ENCODE measurements at places on chromosomes 4 and X.

DNA sequence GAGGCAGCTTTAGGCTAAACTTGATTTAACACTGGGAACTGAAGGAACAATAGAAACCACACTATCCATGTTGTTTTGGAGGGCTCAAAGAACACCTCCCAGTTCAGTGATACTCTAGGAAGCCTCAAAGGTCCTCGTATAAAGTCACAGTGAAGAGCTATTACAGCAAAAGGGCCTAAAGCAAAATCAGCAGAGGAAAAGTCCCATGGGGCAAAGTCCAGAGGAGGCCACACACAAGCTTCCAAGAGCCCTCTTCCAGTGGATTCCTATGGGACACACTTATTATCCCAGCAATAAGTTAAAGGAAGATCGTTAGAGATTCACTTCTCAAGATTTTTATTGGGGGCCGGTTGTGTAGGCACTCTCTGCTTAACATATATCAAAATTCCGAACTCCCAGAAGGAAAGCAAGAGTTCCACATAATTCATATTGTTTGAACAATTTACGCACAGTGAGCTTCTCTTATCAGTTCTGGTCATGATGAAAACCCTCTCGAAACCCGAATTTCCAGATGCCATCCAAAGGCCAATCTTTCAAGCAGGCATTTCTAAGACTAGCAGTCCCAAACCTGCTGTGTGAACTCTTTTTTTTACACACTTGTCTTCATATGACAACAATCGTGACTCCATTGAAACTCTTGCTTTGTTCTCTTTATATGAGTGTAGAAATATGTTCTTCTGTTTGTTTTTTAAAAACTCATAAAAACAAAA is 53.7 kb downstream of the ANXA5 start:
- no peak for DNase-seq

- DNase-seq, result no peak
These were observed 62.2 kb downstream of the ANXA3 start for GRCh38 chr4:78613522-78614321.

DNA sequence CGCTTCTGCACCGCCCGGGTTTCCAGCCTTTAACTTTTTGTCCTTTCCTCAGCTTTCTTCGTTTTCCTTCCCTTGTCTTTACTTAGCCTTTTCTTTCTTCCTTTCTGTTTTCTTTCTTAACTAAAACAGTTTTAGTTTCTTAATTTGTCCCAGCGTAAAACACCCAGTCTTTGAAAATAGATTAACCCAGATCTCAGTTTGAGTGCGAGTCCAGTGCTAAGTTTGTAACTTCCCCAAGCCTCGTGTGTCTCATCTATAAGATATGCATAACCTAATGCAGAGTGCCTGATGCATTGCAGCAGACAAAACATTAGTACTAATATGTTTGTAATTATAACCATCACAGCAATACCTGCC is 460 bp upstream of the GEMIN8 start:
- DNase-seq, result no peak

DNA sequence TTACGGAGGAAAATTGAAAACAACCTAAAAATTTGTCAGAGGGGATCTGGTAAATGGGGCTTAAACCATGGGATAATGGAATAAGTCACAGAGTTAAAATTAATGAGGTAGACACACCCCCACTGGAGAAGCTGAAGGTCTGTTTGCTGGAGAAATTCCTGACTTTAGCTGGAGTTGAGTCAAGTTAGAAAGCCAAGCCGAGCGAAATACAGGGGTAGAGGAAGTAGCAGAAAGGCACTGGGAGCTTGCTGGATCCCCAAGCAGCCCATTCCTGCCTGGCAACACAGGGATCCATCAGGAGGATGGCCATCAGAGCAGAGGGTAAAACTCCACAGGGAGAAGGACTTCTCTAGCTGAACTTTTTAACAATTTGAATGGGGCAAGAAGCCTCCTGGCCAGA is 163.8 kb downstream of the ATRX start:
- DNase-seq, result no peak

GRCh38 chrX:8084006-8084405 is 87.1 kb downstream of the VCX2 start:
- DNase-seq, result no peak

DNA sequence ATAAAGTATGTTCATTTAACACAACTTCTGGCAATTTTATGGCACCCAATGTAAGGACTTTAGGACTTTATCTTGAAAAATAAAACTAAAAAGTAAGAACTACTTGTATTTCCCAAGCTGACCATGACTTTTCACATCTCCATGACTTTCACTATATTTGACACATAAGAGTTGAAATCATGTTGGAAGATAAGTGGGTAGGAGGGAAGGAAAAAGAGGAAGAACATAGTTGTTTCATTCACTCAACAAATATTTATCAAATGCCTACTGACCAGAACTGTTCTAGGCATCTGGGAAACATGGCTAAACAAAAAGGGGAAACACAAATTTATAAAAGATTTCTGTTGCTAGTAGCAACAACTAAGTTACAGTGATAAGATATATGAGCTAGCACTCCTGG is 16.0 kb downstream of the SCLT1 start:
- DNase-seq, result no peak

DNA sequence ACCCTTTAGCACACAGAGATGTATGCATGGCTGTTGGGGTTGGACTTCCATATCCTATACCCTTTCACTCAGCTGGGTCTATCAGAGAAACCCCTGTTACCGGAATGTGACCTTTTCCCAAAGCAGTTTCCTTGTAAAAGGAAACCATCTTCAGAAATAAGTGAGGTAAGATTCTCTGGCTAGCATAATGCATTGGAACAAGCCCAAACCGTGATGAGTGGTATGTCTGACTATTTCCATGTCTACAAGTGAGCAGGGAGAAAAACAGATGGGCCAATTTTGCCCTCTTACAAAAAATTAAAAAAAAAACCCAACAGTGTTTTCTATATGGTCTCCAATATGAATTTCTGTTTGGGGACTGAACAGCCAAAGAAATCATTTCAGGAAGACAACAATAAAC is 283.9 kb downstream of the SMARCA1 start:
- no peak for DNase-seq

- DNase-seq, result peak; percentile 28
These were observed 23.9 kb downstream of the HMX1 start for GRCh38 chr4:8847764-8848163.

GRCh38 chrX:17984415-17984814 is 123.3 kb upstream of the RAI2 start:
- no peak for DNase-seq

- DNase-seq, result no peak
These were observed 3.9 kb upstream of the RRAGB start for GRCh38 chrX:55713631-55714030.

DNA sequence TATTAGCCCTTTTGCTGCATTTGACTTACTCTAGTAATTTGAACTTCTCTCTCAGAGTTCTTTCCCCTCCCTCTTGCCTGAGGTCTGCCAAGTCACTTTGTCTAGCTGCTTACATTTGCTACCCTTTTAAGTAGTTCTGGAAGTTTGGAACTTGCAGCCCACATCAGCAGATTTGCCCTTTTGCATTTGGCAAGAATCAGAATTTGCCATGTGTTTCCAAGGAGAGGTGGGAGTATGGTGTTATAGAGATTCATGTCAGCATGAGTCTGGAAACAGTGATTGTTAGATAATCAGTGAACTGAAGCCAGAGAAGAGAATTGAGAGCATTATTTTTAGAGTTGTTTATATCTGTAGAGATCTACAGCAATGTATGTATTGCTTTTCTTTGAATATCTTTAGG is 52.1 kb downstream of the KLHL34 start:
- no peak for DNase-seq

DNA sequence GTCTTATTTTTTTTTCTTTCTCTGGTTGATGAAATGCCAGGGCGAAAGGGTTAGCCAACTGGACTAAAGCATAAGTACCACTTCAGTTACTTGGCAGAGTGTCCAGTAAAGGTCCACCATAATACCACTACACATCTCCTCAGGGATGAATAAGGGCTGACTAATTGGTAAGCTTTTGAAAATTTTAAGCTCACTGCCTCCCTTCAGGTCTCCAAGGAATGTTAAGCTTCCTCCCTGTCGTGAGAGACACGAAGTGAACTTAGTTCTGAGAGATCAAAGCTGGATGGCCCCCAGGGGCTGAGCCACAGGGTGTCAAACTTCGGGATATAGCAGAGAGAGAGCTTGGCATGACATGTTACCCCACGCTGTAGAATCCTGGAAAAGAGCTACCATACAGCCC is 111.4 kb downstream of the VSIG4 start:
- no peak for DNase-seq

DNA sequence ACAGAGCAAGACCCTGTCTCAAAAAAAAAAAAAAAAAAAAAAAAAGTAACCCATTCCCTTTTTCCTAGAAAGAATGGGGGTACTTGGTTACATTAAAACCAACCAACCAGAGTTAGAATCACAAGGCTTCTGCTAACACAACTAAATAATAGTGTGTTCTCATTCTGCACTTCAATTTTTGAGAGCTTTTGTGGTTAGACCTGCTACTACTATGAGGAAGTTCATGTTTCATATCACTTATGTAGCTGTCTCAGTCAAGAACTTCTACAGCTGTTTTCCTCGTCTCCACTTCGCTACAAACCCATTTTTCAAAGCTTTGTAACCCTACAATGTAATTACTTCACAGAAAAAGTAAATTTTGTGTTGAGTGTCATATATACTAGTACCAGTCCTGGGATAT is 58.3 kb downstream of the PDHA2 start:
- no peak for DNase-seq

- DNase-seq, result no peak
These were observed 240.0 kb downstream of the GPC3 start for GRCh38 chrX:133745349-133745748.

- DNase-seq, result no peak
These were observed 61.0 kb downstream of the SEPSECS start for GRCh38 chr4:25098964-25099891.

- DNase-seq, result no peak
These were observed 57.1 kb upstream of the MID1 start for GRCh38 chrX:10677490-10677889.

GRCh38 chr4:177185151-177185550 is 124.5 kb upstream of the NEIL3 start:
- no peak for DNase-seq

- DNase-seq, result no peak
These were observed 19.3 kb downstream of the CLTRN start for GRCh38 chrX:15645266-15645665.

DNA sequence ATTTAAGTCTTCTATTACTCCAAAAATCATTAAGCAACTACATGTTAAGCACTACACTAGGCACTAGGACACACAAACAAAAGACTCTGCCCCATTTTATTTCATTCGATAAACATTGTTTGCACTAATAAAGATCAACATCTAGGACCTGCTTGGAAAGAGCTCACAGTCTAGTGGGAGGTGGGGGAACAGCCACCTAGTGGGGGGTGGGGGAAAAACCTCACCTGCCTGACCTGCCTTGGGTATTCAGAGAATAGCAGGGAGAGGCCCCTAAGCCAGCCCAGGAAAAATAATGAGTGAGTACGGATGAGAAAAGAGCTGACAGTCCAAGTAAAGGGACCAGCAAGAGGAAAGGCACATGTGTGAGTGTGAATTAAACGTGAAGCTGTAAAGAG is 52.2 kb downstream of the PRDM5 start:
- no peak for DNase-seq

- DNase-seq, result no peak
These were observed 11.9 kb upstream of the TMEM185A start for GRCh38 chrX:149643496-149643895.

DNA sequence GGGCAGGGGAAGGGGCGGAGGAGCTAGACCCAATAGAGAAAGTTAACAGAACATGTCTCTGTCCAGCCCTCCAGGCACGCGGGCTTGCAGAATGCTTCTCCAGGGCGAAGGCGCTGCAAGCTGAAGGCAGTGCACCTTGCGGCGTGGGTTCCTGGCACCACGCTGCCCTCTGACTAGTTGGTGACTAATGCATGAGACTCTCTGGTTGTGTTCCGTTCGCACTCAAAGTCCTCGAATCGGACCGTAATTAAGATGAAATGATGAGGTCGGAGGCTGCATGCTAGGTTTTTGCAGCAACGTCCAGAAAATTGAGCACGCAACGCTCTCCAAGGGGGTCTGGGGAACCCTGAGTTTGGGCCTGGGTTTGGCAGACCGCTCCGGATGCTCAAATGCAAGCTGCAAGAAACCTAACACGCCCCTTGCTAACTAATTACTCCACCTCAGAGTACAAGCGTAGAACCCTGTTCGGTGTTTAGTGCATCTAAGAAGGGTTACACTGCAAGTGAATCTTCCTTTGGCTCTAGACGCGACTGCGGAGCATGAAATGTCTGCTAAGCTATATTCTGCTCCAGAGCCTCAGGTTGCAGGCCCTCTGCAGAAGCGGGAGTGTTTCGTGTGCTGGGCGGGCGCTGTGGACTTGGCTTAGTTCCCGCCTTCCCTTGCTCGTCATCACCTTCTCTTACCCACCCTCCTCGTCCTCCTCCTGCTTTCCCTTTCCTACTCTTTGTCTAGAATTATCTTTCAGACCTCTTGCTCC is 57.1 kb upstream of the NKAP start:
- DNase-seq, result no peak

DNA sequence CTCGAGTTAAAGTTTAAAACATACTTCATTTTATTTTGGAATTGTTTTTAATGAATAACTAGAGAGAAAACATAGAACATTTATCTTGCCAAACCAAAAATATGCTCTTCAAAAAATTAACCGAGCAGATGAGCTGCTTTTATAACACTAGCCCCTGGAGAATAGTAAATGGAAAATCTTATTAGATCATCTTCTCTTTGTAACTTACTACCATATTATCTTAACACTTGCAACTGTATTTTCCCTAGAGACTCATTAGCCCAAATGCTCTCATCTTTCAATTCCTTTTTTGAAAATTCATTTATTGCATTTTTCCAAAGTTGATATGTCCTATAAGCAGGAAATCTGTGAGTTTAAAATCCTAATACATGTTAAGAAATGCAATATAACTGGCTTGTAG is 143.3 kb downstream of the CAMK2D start:
- DNase-seq, result no peak

- DNase-seq, result no peak
These were observed at the start of gene IL9R for GRCh38 chrX:155997436-155997835. TSS of gene IL9R (plus strand) at chrX:155997696. CDS start at chrX:155997760, 64 bp downstream.

GRCh38 chrX:138872537-138872936 is 161.0 kb upstream of the FGF13 start:
- DNase-seq, result no peak

- no peak for DNase-seq
These were observed 97.8 kb downstream of the TMEM47 start for GRCh38 chrX:34559325-34559724.

DNA sequence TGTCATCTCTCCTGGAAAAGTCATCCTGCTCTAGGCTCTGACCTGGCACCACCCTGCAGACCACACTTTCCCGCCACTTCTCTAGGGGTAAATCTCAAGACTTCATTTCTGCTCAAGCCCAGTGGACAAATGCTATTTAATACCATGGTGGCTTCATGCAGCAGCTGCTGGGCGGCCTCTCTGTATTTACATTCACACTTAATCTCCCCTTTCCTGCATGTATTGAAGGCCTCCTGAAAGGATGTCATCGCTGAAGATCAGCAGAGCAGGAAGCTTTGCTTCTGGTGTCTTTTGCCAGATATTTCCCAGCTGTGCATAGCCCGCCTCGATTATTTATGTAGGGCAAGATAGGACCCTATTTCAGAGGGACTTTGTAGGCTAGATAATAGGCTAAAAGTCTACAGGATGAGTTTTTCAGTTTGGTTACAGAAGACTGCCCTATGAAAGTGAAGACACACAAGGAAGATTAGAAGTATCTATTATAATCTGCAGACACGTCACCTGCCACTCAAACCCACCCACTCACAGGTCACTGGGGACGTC is 17.2 kb downstream of the PROM1 start:
- DNase-seq, result no peak
